Muscle of leg (tissue), 16 donors: ENCODE measurements at places on chromosomes 1 and 21.
A peak's percentile ranks its signal among the peaks of the same experiment; 100 is the strongest.

DNA sequence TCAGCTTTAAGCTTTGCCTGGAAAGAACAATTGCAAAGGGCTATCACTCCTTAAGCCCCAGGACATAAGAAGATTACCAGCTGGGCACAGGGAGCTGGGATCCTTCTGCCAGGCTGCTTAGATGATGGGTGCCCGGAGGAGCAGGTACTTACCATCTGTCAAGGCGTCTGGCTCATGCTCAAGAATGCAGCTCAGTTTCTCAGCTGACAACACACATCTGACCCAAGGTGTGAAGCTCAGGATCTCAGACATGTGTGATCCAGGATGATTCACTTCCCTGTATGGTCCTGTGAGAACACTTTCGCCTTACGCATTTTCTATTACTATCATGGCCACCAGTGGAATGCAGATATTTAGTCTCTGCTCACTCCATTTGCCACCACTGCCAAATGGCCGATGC, 14.7 kb upstream of the DISC1 start:
- DNase-seq: no peak

- no peak for DNase-seq
These were observed 53.5 kb downstream of the RRAGC start for GRCh38 chr1:38806090-38806489.

GRCh38 chr1:206427291-206427690, 43.0 kb upstream of the IKBKE start:
- DNase-seq: no peak

DNA sequence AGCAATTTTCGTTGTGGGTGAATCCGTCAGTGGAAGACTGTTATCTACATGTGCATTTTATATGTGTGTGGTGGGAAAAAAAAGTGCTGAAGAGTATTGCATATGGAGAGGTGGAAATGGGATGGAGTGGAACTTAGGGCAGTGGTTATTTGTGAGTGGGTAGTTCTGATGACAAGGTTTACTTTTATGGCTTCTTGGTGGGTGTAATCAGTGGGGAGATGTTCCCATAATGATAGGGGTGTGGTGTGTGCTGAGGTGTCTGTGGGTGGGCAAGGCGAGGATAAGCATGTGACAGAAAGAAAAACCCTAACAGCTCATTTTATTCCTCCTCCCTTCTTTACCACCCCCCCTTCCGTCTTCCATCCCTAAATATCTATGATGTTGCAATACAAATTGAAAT, 288.1 kb downstream of the NUF2 start:
- no peak for DNase-seq

- peak; percentile 77 for DNase-seq
These were observed 60.5 kb upstream of the FOXD3 start for GRCh38 chr1:63261736-63262458.

DNA sequence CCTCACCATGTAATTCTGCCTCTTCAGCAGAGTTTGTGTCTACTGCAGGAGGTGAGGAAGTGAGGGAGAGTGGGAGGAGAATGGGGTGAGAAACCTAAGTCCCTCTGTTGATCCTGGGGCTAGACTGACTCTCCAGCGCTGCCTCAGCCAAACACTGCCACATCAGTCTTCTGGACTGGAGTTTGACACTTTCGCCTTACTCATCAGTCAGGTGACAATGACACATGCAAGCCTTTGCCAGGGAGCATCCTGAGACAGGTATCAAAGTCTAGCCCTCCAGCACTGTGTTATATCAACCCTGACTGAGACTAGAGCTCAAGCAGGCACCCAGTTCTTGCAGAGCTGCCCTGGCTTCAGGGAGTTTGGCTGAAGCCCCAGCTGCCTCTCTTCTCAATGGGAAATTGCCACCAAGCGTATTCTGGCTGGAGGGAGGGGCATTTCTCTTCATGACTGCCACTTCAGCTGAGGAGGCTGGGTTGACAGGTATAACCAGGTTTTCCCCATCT, 33.3 kb upstream of the SUCO start:
- DNase-seq: no peak

- DNase-seq: no peak
These were observed 145.0 kb downstream of the RASAL2 start for GRCh38 chr1:178238722-178239510.

GRCh38 chr1:181044449-181044966, 10.7 kb downstream of the MR1 start:
- DNase-seq: no peak

DNA sequence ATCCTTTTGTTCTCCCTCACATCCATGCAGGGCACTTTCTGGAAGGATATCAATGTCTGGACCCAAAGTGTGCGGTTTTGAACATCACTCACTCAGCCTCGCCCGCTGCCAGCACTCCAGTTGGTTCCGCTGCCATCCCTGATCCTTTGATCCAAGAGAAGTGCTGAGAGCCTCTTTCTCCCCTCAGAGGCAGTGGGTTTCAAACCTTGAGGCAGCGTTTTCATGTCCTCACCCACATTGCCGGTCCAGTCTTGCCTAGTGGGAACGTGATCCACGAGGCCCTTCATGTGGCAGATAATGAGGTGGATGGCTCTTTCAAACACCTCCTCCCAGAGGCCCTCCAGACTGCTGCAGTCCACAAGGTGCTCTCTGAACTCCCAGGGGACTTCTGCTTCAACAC, 122.2 kb downstream of the ACTL8 start:
- DNase-seq: no peak

DNA sequence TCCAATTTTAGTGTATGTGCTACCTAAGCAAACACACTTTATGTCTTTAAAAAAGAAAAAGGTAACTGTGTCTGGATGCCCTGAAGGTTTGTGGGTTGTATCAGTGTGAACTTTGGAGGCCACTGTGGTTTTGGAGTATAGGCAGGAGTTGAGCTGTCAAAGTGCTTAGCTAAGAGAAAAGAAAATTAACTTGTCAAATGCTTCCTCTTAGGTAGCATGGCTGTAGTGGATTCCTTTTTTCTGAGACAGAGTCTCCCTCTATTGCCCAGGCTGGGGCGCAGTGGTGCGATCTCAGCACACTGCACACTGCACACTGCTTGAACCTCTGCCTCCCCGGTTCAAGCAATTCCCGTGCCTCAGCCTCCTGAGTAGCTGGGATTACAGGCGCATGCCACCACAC, 11.2 kb upstream of the SLC41A1 start:
- DNase-seq: no peak

- DNase-seq: peak; percentile 91
These were observed 78.6 kb downstream of the MAN1C1 start for GRCh38 chr1:25695090-25695770.

- no peak for DNase-seq
These were observed 81.5 kb upstream of the LRIF1 start for GRCh38 chr1:111045033-111045722.

DNA sequence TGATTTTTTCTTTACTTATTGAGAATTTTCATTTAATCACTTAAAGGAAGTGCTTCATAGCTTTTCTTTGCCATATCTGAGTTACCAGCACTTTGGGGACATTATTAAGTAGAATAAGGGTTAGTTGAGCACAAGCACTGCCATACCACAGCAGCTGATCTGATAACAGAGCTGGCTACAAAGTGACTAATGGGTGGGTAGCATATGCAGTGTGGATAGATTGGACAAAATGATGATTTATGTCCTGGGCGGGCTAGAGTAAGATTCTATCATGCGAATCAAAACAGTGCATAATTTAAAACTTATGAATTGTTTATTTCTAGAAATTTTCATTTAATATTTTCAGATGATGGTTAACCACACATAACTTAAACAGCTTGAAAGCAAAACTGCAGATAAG, 102.2 kb upstream of the SNX7 start:
- DNase-seq: no peak

- no peak for DNase-seq
These were observed 66.2 kb downstream of the PRDM16 start for GRCh38 chr1:3135073-3135702.

DNA sequence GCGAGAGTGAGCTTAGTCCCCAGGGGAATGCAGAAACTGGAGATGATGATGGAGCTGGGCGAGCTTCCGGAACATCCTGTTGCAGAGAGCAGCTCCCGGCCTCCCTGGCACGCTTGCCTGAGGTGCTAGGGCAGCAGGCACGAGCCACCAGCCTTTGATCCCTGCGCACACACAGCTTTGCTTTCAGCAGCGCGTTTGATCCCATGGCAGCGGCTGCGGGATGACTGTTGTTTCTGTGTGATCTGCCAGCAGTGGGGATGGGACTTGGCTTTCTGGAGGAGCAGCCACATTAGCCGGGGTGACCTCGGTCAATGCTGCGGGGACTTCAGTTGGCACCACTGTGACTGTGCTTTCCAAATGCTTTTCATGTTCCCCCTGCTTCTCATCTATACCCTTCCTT, 193.2 kb downstream of the KAZN start:
- no peak for DNase-seq

DNA sequence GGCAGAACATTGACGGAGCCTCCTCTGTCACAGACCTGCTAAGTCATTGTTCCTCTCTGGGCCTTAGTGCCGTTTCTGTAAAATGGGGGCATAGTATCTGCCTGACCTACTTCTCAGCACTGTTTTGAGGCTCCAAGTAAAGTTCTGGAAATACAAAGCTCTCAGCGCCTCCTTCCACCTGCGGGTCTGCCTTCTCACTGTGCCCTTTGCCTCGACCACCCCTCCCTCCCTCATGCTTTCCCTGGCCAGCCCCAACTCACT, 15.4 kb upstream of the WASF2 start:
- DNase-seq: no peak

- DNase-seq: no peak
These were observed 46.1 kb downstream of the RNF2 start for GRCh38 chr1:185091480-185091879.

- no peak for DNase-seq
These were observed 108.7 kb upstream of the ARHGEF16 start for GRCh38 chr1:3345792-3346191.

- DNase-seq: no peak
These were observed 87.1 kb downstream of the FGGY start for GRCh38 chr1:59383963-59384362.

DNA sequence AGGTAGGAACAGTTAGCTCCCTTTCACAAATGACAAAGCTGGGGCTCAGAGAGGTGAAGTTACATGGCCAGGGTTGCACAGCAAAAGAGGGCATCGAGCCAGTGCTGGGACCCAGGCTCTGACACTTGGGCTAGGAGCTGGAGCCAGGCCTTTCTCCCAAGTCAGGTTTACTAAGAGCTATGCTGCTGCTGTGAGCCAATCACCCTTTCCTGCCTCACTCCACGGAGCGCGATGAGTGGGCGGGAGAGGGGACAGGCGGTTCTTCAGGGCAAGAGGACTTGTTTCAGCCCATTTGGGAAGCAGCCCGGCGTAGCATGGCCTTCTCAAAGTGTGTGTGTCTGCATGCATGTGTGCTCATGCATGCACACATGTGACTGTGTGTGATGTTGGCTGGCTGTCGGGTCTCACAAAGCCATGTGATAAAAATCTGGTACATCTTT, 10.6 kb downstream of the ID3 start:
- DNase-seq: peak; percentile 72

DNA sequence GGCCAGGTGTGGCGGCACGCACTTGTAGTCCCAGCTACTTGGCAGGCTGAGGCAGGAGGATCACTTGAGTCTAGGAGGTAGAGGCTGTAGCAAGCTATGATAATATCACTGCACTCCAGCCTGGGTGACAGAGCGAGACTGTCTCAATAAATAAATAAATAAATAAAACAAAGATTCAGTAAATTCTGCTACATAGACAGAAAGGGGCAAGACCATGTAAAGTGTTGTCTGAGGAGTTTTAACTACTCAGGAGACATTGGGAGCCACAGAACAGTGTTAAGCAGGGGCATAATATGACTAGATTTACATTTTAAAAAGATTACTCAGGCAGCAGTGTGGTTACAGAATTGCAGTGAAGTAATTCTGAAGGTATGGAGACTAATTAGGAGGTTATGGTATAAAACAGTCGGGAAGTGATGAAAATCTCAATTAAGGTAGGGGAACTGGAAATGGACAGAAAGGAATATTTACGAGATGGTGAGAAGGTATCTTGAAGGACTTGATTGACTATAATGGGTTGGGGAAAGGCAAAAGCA, 94.7 kb downstream of the ATP1B1 start:
- no peak for DNase-seq

- DNase-seq: no peak
These were observed 472.3 kb upstream of the B3GALT2 start for GRCh38 chr1:193658691-193659090.

GRCh38 chr1:22323141-22323845, 128.4 kb upstream of the ZBTB40 start:
- no peak for DNase-seq

DNA sequence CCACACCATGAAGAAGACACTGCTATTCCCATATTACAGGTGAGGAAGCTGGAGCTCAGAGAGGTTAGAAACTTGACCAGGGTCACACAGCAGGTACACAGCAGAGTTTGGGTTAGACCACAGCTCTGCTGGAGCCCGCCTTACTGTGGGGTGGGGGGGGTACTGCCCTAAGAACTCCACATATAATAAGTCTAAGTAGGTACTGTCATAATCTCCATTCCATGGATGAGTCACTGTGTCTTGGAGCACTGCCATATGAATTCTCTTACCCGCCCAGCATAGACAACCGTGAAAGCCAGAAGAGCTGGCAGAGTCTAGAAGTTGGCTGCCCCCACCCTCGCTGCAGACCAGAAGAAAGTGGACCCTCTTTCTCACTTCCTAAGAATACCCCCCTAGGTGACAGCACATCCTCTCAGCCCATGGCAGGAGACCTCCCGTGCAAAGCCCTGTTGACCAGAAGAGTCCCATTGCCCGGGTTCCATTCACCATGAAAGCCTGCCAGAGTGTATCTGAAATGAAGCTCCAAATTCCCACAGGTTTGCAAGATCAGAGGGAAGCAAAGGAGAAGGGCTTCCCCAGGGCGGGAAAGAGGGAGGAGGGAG, 5.2 kb upstream of the PLA2G2D start:
- DNase-seq: peak; percentile 51

DNA sequence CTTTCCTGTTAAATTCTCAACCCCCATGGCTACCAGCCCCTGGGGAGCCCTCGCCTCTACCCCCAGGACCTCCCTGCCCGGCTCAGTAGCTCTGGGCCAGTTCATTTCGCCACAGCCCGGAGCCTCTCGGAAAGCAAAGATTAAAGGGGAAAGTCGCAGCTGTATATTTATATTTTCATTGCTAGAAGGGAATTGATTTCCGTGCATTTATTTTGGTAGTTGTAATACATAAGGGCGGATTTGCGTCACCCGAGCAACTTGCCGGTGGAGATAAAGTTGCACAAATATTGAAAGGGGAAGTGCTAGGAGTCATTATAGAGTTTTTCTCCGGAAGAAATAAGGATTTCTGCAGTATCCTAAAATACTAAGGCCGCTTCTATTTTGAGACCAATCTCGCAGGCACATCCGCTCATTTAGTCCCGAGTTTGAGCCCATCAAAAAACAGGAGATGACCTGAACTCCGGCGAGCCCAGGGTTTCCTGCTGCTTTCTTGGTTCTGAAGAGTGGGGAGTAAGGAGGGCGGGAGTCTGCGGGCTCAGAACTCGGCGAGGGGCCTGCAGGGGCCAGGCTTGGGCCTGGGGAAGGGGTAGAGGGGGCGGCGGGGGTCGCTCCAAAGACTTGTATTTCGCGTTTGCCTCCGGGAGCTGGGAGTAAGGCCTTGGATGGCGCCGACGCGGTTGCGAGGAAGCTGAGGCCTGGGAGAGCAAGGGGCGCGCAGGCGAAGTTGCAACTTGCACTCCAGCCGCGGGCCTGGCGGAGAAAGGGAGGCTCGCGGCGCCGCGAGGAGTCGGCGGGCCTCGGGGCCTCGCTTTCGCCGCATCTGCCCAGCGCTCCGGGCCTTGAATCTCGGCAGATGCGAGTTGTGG, 2.5 kb upstream of the HLX start:
- DNase-seq: peak; percentile 86

- DNase-seq: no peak
These were observed 134.3 kb downstream of the ZP4 start for GRCh38 chr1:237756304-237756967.

- DNase-seq: peak; percentile 50
These were observed 46.6 kb downstream of the CRB1 start for GRCh38 chr1:197314682-197315081.

- peak; percentile 96 for DNase-seq
These were observed 81.1 kb upstream of the AK4 start for GRCh38 chr1:65066766-65067490.
